Dorsolateral prefrontal cortex (tissue), 122 donors: ENCODE measurements at places on chromosomes 5 and 9. TPM values are rescaled to one million over a fixed set of nuclear protein-coding genes. Genes with fewer than 3 reads are reported as not detected.
A peak's percentile ranks its signal among the peaks of the same experiment; 100 is the strongest.

DNA sequence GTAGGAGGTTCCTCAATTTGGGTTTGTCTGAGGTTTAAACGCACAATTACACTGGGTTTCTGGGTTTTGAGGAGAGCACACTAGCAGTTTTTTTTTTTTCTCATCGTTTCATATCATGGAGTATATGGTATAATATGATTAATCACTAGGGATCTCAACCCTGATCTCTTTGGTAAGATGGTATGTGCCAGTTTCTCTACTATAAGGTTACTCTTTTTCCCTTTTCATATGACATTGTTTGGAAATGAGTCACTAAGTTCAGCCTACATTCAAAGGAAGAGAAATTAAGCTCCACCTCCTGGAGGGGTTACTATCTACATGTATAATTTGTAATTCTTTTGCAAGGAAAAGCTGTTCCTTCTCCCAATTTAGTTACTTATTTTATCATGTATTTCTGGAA lies 35.2 kb downstream of the MTRR start:
- DNase-seq, result no peak

DNA sequence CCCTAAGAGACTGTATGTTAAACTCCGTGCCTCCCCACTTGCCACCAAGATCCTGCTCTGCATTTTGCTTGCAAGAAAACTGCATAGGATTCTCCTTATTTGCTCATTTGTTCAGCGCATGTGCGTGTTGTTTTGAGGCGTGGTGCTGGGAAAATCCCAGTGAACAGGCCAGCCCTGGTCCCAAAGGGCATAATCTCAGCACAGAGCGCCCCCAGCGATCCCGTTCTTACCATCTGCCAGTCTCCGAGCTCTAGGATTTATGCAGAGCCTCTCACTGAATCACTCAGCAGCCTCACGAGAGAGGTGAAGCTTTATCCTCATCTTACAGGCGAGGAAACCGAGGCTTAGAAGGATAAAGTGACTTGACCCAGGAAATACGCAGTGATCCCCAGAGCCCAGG lies 11.5 kb downstream of the PRRX2 start:
- DNase-seq, result no peak

DNA sequence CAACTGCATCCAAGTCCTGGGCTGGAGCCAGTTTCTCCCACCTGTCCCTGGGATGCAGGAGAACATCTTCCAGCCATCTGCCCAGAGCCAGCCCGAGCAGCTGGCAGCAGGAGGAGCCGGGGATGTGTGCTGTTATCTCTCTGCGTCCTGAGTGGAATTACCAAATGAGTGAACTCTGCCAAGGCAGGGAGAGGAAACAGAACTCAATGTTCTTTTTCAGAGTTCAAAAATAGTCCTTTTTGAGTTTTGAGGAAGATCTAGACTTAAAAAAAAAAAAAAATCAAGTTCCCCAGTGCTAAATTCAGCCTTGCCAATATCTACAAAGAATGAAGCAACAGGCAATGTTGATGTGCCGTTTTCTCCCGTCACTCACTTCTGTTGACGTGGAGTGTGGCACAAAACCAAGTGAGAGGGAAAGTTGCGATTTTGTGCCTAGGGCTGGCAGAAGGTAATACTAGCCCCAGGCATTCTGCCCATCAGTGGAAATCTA lies 56.2 kb downstream of the TMOD1 start:
- DNase-seq, result peak; percentile 66

GRCh38 chr5:66072031-66072430 lies 72.1 kb upstream of the SREK1 start:
- no peak for DNase-seq

DNA sequence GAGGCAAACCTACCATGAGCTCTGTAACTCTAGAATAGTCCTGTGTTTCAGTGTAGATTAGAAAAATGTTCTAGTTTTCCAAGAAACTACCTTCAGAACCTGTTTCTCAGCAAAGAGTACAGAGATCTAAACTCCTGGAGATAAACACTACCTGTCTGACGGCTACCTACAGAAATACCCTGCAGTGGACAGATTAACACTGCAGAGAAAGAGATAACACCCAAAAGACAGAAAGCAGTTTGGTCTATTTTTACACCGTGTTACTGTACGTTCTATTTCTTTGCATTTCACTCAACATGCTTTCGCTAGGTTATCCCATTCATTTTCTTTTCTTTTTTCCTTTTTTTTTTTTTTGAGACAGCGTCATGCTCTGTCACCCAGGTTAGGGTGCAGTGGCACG lies 11.6 kb downstream of the SCAI start:
- no peak for DNase-seq

DNA sequence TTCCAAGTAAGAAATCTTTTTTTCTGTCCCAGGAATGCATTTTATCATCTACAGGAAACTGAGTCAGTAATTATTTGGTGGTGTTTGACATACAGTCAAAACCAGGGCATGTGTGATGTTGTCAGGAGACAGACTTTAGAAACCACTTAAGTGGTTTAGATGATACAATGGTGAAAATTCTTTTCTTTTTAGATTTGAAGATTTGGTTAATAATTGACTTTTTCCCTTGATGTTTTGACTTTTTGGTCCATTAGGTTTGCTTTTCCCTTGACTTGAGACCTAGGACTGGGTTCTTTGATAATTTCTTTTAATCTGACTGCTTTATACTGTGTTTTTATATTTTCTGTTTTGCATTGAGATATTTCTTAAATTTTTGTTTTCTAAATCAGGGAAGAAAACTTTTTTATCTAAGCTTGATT lies 85.2 kb downstream of the RASGRF2 start:
- DNase-seq, result no peak

DNA sequence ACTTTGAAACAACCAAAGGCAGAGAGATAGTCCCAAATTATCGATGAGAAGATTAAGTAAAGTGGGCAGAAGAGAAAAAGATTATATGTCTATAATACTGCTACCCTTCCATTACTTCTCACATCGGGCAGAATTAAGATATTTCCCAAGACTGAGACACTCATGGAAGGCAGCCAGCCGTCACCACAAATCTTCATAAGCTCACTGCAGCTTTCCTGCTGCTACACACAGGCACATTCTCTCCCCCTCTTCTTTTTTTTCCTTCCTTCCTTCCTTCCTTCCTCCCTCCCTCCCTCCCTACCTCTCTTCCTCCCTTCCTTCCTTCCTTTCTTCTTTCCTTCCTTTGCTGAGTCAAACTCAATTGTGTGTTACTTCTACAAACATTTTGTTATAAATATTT lies 58.7 kb upstream of the SPATA31C2 start:
- DNase-seq, result no peak

DNA sequence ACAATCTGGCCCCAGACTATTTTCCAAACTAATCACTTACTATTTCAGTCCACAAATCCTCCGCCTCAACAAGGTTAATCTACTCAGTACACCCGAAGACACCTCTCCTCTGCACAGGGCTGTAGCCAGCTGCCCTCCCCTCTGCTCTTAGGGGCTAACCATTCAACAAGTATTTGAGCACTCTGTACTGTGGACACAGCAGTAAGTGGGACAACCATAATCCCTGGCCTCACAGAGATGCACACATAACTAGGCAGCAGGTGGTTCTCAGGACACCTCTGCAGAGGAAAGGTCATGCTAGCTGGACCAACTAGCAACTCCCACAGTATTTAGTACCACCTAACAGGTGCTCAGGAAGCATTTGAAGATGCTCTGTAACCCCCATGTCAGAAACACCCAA lies 5.5 kb downstream of the CAMSAP1 start:
- DNase-seq, result no peak

GRCh38 chr9:108056084-108056804 lies 566.7 kb upstream of the KLF4 start:
- no peak for DNase-seq

DNA sequence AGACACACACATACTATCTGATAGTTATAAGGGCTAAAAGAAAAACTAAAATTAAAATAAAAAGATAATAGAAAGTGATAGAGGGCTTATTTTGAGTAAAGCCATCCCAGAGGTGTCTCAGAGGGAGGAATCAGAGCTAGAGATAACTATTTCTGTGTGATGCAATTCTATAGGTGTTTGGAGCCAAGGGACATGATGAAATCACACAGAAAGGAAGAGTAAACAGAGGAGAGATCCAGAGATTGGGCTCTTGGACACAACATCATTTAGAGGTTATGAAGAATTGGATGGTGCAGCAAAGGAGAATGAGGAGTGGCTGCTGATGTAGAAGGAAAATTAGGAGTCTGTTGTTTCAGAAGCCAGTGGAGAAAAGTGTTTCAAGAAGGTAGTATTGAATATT lies 393.5 kb downstream of the DIRAS2 start:
- DNase-seq, result no peak

DNA sequence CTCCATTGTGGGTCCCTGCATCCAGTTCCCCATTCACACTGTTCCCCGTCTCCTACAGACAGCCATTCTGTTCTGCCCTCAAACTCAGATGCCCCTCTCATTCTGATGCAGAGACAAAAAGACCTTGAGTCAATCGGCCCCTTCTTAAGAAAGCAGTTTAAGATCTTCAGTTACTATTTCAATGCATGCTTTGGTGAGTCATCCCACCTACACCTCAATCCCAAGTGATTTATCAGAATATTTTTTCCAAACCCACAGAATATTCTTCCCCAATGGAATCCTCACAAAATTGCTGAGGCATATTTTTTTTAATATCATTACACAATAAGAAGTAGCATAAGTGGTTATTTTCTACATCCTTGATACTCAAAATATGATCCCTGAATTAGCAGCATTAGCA lies 92.4 kb upstream of the SLC1A1 start:
- DNase-seq, result no peak

Gene BTNL3
- total RNA-seq, result not detected

Gene BTNL9
- 7.6 TPM for total RNA-seq

Gene NRG2
- 16.3 TPM for total RNA-seq

Gene TAL2
- total RNA-seq, result not detected

Gene TERT
- total RNA-seq, result 0.20 TPM

Gene RGS14
- total RNA-seq, result 27.8 TPM

Gene CD14
- total RNA-seq, result 30.1 TPM

Gene RALGPS1
- total RNA-seq, result 53.2 TPM
